H9 (cell line): ENCODE measurements at places on chromosomes 3 and 15.

- no peak for DNase-seq
These were observed 209.2 kb downstream of the TBL1XR1 start for GRCh38 chr3:176987901-176988650.

DNA sequence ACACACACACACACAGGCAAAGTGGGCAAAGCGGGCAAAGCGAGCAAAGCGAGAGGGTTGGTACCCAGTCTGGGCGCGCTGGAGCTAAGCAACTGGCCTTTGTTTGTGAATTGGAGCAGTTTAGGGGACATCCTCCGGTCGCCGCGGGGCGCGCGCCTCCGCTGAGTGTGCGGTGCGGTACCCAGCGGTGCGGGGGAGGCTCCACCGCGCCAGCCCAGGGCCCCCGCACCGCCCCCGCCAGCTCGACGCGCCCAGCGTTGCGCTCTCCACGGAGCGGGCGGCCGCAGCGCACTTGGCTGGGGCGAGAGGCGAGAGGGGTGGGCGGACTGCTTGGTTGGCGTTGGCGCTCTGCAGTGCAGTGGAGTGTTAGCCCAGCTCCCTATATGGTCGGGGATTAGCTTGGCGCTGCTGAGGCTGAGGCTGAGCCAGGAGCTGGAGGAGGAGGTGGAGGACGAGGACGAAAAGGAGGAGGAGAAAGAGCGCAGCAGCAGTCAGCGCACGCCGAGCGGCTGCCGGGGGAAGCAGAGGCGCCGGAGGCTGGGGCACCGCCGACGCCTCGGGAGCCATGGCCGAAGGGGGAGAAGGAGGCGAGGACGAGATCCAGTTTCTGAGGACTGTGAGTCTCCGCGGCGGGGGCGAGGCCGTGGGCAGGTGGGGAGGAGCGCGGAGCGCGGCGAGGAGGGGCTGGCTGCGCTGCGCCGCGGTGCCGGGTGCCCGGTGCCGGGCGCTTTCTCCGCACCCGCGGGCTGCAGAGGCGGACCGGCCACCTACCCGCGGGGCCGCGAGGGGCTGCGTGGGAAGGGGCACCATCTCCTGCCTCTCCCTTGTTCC lies at the start of gene RYR3:
Gene RYR3, plus strand, starts transcription at position 487 of the 831 bp plus-strand sequence. Its CDS starts 79 bp downstream, at position 566.
- DNase-seq = peak; percentile 65

DNA sequence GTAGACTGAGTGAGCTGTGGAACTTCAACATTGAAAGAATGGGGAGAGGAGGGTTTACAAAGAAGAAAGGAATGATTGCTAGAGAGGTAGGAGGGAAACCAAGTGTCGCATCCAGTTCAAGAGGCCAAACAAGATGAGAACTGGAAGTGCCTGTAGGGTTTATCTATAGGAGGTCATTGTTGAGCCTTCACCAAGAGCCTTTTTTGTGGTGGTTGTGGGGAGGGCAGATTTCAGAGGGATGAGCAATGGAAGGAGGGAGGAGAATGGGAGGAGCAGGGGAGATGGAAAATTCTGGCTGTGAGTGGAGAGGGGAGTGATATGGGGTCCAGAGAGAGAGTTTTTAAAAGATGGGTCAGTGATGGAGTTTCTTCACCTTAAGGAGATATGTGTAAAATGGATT lies 8.5 kb downstream of the PDIA5 start:
- no peak for DNase-seq

DNA sequence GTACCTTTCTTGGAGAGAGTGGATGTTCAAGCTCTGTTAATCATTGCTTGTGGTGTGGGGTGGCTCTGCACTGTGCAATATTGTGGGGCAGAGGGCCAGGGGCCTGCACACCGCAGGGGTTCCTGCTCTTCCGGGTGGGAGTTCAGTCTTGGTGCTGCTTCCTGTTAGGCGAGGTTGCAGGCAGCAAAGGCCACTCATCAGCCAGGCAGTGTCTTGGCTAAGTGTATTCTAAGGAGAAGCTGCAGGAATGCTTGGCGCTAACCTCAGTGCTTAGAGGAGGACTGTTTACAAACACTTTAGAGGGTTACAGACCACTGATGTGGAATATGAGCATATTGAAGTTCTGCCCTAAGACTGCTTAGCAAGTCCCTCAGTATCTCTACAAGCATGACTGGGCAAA lies 81.7 kb downstream of the CEP63 start:
- DNase-seq = no peak

DNA sequence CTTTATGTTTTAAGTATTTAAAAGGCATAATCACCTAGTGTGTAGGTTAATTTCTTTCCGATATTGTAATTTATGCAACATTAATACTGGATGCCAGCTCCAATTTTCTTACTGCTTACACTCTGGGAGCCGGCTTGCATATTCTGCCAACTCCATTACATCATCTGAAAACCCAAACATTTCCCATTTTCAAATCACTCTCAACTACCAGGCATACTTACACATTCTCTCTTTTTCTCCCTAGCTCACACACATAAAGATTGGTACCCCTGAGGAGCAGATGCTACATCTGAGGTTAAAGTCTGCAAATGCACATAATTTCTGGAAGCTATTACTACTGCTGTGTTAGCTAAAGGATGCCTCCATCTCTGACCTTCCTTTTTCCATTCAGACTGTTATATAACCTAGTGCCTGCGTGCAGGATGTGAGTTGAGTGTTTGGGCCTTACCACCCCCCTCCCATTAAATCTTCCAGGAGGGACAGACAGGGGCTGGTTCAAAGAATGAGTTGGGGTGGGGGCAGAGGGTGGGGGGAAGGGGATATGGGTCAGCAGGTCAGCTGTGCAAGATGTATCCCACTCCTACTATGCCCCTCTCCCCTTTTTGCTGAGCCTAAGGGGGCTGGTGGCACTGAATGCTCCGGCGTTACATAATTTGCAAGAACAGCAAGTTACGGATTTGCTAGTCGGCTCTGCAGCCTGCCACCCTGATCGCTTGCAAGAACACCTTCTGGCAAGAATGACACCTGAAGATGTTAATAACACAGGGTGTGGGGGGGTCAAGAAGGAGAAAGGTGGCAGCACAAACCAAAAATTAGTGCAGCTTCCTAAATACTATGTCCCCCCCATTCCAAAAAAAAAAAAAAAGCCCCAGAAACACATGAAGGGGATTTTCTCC lies 2.5 kb downstream of the RORA start:
- no peak for DNase-seq

DNA sequence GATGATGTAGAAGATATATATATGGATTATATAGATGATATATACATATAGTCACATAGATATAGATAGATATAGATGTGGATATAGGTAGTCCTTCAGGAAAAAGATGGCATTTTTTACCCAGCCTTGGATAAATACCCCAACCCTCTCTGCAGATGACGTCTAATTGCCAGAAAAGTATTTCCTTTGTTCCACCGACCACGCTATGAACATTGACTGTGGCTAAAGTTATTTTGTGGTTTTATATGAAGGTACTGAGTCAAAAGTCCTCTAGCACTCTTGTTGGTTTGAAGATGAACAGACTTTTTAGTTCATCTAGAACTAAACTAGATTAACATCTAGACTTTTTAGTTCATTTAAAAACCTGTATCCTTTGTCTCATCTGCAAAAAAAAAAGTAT lies 207.7 kb downstream of the PLOD2 start:
- no peak for DNase-seq

DNA sequence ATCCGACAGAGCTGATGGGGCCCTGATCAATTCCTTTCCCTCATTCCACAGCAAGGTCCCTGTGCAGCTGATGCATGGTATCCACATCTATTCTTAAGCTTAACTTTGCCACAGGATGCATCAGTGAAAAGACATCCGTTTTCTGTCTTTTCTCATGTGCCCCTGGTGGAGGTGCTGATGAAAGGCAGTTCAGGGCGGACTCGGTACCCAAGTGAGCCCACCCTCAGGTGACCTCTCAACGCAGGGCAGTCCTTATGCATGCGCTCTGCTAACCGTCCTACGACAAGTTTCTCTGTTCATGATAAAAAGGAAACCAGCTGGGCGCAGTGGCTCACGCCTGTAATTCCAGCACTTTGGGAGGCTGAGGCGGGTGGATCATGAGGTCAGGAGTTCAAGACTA lies 251.4 kb downstream of the ADAMTS17 start:
- DNase-seq = no peak

- no peak for DNase-seq
These were observed 135.8 kb upstream of the TRIM42 start for GRCh38 chr3:140541975-140542653.

- peak; percentile 54 for DNase-seq
These were observed 29.5 kb upstream of the VEPH1 start for GRCh38 chr3:157532529-157533297.

- no peak for DNase-seq
These were observed 8.2 kb downstream of the PCSK6 start for GRCh38 chr15:101481381-101481705.

GRCh38 chr15:72285927-72286516 lies 13.7 kb upstream of the PARP6 start:
- peak; percentile 72 for DNase-seq

DNA sequence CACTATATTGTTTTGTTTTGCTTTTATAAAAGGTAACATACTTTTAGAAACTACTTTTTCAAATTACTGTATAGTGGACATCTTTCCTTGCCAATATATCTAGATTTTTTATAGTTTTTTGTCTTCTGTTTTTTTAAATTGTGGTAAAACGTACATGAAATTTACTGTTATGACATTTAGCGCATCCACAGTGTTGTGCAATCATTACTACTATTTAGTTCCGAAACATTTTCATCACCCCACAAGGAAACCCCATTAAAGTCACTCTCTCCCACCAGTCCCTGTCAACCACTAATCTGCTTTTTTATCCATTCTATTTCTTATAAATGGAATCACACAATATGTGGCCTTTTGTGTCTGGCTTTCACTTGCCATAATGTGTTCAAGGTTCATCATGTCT lies 54.8 kb downstream of the TMEM266 start:
- no peak for DNase-seq

- DNase-seq = no peak
These were observed 39.8 kb downstream of the NR1D2 start for GRCh38 chr3:23984934-23985333.
